ENCODE measurements at places on chromosomes 6 and 20.

- H3K4me3 ChIP-seq = no peak overlapping the region
- no peak for DNase-seq
- peaks cover 19% of the 10 kb centered on the region for H3K27me3 ChIP-seq
These were observed 184.1 kb downstream of the MBOAT1 start for GRCh38 chr6:20028143-20028542.

DNA sequence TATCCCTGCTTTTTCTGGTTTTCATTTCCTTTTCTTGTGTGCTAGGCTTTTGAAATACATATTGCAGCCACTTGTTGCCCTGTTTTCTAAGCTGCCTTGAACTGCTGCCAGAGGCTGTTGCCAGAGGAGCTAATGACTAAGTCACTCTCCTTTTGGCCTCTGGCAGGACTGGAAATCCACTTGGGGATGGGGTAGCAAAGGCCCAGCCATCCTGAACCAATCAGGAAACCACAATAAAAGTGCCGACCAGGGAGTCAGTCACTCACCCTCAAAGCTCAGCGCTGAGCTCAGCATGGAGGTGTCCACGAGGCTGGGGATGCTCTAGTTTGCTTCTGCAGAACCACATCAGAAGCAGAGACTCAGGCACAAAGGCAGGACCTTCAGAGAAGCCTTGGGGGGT, 813.0 kb downstream of the DHX35 start:
- no peak overlapping the region for H3K27ac ChIP-seq
- H3K27me3 ChIP-seq = no peaks in the 10 kb centered on the region
- no peak for DNase-seq
- no peak overlapping the region for H3K4me3 ChIP-seq
- no peaks in the 10 kb centered on the region for H3K36me3 ChIP-seq

GRCh38 chr20:4089756-4090487, 74.6 kb upstream of the RNF24 start:
- H3K27me3 ChIP-seq = no peaks in the 10 kb centered on the region
- H3K4me3 ChIP-seq = peak overlapping the region; percentile 24
- H3K36me3 ChIP-seq = no peaks in the 10 kb centered on the region
- peak overlapping the region; percentile 74 for H3K27ac ChIP-seq
- DNase-seq = peak; percentile 82

DNA sequence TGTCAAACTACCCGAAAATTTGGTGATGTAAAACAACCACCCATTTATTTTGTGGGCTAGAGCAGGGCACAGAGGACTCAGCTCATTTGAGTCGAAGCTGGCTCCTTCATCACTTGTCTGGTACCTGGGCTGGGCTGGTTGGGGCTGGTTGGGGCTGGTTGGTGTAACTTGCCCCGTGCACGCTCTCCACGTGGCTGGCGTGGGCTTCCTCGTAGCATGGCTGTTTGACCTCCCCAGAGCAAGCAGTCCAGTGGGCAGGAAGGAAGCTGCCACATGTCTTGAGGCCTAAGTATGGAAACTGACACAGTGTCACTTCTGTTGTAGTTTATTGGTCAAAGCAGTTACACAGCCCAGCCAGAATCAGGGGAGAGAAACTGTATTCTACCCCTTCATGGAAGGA, 27.1 kb downstream of the BCAS4 start:
- H3K36me3 ChIP-seq = no peaks in the 10 kb centered on the region
- peaks cover 10% of the 10 kb centered on the region for H3K4me1 ChIP-seq
- no peak overlapping the region for H3K27ac ChIP-seq
- no peak for DNase-seq
- H3K27me3 ChIP-seq = no peaks in the 10 kb centered on the region

DNA sequence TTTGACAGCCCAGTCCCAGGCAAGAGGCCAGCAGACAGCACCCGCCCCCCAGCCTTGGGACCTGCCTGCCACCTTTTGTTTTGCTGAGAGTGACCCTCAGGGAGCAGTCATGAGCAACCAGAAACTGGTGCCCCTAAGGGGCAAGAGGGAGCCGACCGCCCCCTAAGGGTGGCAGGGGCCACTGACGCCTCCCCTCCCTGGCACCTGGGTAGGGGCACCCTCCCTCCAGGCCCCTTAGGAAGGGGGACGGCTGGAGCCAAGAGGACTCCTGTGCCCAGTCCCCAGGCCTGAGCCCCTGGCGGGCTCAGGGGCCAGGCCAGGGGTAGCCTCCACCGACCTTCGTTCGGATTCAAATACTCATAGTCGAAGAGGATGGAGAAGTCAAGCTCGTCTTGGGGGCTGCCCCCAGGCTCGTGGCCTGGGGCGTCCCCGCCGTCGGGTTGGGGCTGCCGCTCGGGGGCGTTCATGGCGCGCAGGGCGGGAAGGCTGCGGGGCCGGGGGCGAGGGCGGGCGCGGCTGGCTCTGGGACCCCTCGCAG, 417 bp downstream of the NFATC2 start:
- no peaks in the 10 kb centered on the region for H3K36me3 ChIP-seq
- H3K4me3 ChIP-seq = no peak overlapping the region
- H3K27me3 ChIP-seq = peaks cover 39% of the 10 kb centered on the region
- H3K4me1 ChIP-seq = peaks cover 6% of the 10 kb centered on the region
- H3K27ac ChIP-seq = no peak overlapping the region

DNA sequence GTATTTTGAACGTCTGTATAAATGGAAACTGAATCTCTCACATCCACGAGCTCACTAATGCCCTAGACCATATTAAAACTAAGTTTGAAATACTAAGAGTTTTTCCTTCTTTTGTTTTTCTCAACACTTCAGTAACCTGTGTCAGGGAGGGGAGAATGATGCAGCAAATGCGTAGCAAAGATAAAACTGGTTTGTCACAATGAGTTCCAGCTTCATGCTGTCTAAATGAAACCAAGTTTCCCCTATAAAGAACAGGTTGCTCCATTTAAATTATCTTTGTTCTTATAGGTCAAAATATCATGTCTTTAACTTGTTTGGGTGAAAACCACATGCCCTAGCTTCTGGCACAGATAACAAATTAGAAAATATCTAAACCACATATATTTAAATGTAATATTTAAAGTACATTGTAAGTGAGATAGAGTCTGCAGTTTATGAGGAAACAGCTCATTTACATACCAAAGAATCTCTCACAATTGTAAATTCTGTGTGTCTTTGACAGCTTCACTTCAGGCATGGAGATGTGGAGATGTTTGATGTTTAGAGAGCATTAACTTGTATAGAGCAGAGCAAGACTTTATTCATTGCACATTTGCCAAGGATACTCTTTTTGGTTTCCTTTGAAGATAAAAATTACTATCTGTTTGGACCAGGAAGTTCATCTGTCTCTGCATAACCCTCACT, 7.3 kb downstream of the TRDN start:
- no peaks in the 10 kb centered on the region for H3K4me1 ChIP-seq
- no peaks in the 10 kb centered on the region for H3K27me3 ChIP-seq

DNA sequence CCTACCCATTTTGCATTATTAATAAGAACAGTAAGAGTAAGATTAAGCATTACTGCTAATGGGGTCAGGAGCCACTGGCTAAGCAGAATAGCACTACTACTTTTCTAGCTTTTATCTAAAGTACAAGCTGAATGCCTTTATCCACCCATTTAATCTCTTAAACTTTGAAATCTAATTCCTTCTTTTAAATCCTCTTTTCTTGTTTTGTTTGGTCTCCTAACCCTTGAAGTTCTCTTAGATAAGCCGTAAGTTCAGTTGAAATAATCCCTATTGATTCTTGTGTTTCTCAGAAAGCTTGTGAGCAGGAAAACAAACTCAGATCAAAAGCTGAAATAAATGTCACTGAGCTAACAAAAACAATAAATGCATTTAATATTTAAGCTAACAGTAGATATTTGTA, 380.2 kb downstream of the TBC1D32 start:
- no peaks in the 10 kb centered on the region for H3K36me3 ChIP-seq
- H3K4me1 ChIP-seq = no peaks in the 10 kb centered on the region
- no peak for DNase-seq
- no peak overlapping the region for H3K4me3 ChIP-seq
- no peak overlapping the region for H3K27ac ChIP-seq
- no peaks in the 10 kb centered on the region for H3K27me3 ChIP-seq

- no peak overlapping the region for H3K27ac ChIP-seq
- H3K36me3 ChIP-seq = no peaks in the 10 kb centered on the region
- H3K4me3 ChIP-seq = peak overlapping the region; percentile 46
These were observed 15.8 kb upstream of the SERPINB9 start for GRCh38 chr6:2918936-2919335.

- peaks cover 8% of the 10 kb centered on the region for H3K36me3 ChIP-seq
- DNase-seq = no peak
- H3K27me3 ChIP-seq = no peaks in the 10 kb centered on the region
These were observed 33.4 kb upstream of the MICB start for GRCh38 chr6:31464252-31465184.

- no peaks in the 10 kb centered on the region for H3K27me3 ChIP-seq
- H3K4me1 ChIP-seq = peaks cover 38% of the 10 kb centered on the region
- DNase-seq = peak; percentile 33
- H3K27ac ChIP-seq = no peak overlapping the region
- H3K4me3 ChIP-seq = no peak overlapping the region
These were observed 251.9 kb upstream of the PRDM1 start for GRCh38 chr6:105833959-105834947.
